ENCODE measurements at places on chromosomes 3 and 15.
A peak's percentile ranks its signal among the peaks of the same experiment; 100 is the strongest.

- DNase-seq = no peak
These were observed 64.6 kb downstream of the ARNT2 start for GRCh38 chr15:80468796-80469195.

DNA sequence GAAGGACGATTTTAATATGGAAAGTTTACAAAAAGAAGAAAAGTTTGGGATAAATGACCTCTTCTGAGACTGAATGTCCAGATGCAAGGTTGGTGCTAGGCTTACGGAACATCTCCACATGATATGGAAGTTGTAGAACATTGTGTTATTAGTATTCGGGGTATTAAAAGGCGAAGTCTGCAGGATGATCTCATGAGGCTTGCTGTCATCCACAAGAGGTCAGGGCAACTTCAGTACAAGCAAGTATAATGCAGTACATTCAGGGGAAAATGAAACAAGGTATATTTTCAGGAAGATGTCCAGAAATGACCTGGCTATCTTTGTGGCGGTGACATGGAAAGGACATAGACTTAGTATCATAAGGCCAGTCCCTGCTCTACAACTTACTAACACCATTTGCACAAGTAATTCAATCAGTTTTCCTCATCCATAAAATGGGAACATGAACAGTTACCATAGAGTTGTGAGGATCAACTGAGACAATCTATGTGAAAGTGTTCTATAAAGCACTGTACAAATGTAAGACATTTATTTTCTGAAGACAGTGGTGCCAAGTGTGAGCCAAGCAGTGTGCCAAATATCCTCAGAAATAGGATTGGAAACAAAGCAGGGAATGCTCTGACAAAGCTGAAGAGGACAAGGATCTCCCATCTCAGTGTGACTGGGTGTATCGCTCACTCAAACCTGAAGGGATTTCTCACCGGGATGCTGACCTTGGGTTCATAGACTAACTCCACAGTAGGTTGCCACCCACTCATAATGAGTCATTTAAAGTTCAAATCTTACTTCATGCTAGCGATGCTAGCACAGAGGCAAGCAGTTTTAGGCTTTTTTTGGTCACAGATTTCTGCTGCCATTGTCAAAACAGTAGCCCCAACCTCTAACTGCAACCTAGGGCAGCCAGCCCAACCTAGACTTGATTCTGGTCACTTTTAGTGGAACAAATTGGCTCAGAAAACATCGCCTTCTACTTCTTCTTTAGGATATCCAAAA, 118.3 kb downstream of the TIGIT start:
- no peak for DNase-seq

- no peak for DNase-seq
These were observed 14.2 kb upstream of the SNX22 start for GRCh38 chr15:64137226-64137833.

DNA sequence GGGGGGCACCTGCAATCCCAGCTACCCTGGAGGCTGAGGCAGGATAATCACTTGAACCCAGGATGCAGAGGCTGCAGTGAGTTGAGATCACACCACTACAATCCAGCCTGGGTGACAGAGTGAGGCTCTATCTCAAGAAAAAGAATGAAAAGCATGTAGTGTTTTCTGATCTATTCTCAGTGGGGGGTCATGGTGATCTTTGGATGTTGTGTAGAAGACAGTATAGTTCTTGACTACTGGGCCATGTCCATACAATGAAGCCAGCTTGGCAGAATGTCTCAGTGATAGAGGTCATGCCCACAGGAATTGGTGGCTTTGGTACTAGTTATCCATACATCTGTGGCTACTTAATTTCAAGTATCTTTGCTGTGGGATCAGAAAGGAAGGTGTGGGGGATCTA, 26.8 kb upstream of the NANOGP8 start:
- no peak for DNase-seq

DNA sequence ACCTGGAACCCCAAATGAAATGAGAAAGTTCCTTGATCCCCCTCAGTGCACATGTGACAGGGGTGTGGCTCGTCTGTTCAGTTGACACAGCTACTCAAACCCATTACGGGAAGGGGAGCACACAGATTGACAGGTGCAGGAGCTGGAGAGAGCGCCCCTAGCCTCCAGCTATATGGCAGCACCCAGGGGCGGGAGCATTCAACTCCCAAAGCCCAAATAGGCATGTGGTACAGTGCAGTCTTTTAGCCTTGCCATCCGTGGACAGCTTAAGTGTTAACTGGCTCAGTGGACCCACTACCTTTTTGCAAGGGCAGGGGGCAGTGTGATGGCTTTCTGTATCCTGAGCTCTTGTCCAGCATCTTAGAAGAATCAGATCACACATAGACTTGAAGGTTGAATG, 1374.2 kb upstream of the ALCAM start:
- no peak for DNase-seq

DNA sequence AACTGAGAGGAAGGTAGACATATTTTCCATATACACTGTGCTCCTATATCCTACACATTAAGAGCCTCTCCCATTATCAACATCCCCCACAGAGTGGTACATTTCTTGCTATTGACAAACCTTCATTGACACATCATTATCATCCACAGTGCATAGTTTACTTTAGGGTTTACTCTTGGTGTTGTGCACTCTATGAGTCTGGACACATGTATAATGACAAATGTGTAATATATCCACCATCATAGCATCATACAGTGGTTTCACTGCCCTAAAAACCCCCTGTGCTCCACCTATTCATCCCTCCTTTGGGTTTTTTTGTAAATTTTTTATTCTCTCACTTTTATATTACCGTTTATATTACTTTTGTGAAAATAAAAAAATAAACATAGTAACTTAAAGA, 22.2 kb upstream of the CLDN18 start:
- DNase-seq = no peak

DNA sequence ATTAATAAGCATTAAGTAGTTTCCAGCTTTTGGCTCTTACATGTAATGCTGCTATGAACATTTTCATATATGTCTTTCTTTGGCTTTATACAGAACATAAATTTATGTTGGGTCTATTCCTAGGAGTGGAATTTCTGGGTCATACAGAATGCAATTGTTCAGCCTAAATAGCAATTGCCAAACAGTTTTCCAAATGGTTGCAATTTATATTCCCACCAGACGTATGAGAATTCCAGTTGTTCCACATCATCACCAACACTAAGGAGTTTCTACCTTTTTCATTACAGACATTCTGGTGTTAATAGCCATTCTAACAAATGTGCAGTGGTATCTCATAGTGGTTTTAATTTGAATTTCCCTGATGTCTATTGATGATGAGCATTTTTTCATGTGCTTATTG, 160.1 kb upstream of the TMC3 start:
- no peak for DNase-seq

- no peak for DNase-seq
These were observed 43.1 kb downstream of the PEAK1 start for GRCh38 chr15:77376770-77377169.

- DNase-seq = no peak
These were observed 16.8 kb downstream of the EPHA6 start for GRCh38 chr3:96831175-96831574.

GRCh38 chr3:177646749-177647148, 449.5 kb upstream of the TBL1XR1 start:
- no peak for DNase-seq

GRCh38 chr15:63858448-63858847, 24.7 kb upstream of the HERC1 start:
- no peak for DNase-seq

- DNase-seq = no peak
These were observed 27.5 kb upstream of the THRB start for GRCh38 chr3:24522146-24522579.

- no peak for DNase-seq
These were observed 19.2 kb downstream of the RAD51 start for GRCh38 chr15:40714144-40714543.

GRCh38 chr3:108209579-108209978, 12.6 kb downstream of the IFT57 start:
- DNase-seq = no peak

DNA sequence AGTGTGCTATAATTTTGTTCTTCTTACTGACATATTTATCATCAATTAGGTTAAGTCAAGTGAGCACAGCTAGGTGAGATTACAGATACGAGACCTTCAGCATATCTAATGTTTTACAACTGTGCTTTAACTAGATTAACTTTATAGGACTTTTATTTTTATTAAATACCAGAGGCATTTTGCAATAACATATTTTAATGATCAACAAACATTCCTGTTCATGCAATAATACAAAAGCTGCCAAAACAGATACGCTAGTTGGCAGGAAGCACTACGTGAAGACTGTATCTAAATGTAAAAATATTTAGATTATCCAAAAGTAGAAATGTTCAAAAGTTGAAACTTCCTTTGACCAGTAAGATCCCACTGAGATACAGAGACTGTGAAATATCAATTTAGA, 139.1 kb downstream of the CBLB start:
- DNase-seq = peak; percentile 21

- no peak for DNase-seq
These were observed 153.1 kb upstream of the DPH6 start for GRCh38 chr15:35698966-35699575.

DNA sequence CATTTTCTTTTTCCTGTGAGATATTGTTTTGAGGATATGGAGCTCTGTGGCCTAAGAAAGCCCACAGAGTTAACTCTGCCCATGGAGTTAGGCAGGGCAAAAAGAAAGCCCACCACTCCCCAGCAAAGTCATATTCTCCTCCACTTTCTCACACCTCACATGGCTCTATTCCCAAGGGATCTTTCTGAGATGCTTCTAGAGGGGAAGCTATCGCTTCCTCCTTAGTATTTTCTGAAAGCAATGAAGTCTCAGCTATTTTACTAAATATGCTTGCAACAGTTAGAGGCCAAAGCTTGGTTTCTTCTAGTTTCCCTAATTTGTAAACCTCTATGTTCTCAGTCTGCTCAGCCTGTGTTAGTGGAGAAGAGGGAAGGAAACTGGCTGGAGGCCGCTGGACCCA, 80.3 kb upstream of the EOMES start:
- no peak for DNase-seq

GRCh38 chr3:37772773-37773354, 88.8 kb upstream of the CTDSPL start:
- DNase-seq = no peak

GRCh38 chr15:41727143-41727542, 47.1 kb upstream of the MAPKBP1 start:
- no peak for DNase-seq

GRCh38 chr3:99686955-99687612, 48.7 kb downstream of the COL8A1 start:
- peak; percentile 32 for DNase-seq

DNA sequence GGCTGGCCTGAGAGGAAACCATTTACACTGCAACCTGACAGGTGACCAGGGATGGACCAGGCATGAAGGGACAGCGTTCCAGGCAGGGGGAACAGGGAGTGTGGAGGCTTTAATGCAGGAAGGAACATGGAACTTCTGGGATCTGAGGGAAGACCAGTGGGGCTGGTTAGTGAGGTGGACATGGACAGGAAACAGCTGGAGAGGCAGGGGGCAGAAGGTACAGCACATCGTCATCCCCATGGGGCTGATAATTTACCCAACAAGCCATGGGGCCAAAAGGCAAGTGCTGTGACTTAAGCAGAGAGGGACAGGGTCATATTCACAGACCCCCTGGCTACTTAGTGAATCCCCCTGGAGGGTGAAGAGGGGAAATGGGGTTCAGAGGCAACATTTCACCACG, 77.0 kb upstream of the LARS2 start:
- no peak for DNase-seq

DNA sequence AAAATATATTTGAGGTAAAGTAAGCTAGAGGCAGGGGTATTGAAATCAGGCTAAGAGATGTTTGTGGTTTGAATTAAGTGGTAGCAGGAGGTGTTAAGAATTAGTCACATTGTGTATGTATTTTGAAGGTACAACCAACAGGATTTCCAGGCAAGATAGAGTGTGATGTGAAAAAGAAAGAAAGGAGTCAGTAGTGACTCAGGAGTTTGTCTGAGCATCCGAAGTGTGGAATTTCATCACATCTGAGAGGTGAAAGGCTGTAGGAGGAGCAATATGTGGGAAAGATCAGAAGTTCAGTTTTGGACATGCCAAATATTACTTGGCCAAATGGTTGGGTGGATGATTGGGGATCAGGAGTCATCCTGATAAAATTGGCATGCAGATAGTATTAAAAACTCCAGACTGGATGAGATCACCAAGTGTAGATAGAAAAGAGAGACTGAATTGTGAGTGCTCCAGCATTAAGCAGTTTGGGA, 32.1 kb upstream of the EBLN2 start:
- peak; percentile 77 for DNase-seq

DNA sequence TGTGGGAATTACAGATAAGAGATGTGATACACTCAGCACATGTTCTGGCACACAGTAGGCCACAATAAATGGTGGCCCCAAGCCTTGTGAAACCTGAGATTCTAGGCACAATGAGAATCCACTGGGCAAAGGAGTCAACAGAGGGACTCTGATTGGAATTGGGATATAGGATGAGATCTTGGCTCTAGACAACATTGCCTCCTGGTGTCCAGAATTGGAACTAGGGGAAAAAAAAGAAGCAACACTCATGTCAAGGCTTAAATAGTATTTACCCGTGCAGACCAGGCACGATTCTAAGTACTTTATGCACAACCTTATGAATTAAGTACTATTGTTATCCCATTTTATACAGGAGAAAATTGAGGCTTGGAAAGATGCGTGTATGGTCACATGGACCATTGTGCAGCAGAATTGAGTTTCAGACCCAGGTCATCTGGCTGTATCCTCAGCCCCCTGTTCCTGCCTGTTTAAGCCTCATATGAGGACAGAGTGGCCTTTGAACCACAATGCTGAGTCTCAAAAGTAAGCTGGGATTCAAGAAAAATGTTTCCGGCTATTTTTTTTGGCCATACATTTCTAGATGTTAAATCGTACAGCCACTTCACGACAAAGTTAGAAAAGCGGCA, 124.8 kb downstream of the SV2B start:
- no peak for DNase-seq

GRCh38 chr3:52490035-52490938, 4.9 kb upstream of the STAB1 start:
- no peak for DNase-seq

DNA sequence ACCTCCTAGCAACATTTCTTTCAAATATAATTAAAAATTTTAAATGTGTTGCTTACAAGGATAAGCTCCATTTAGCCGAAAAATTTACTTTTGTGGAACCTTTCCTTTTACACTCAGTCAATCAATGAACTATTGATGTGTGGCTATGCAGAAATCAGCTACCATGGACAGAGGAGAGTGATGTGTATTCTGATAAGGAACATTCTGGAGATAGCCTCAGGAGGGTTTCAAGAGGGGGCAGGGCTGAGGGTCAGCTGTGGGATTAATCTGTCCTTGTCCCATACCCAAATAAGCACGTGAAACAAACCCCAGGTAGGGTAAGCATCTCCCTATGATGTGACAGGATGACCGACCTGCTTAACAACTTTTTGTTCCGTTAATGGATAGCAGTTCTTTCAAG, 192.6 kb upstream of the PROK2 start:
- DNase-seq = no peak

All from fibroblast of skin of left biceps (primary cell).